ENCODE measurements at places on chromosomes 6 and 20.
A peak's percentile ranks its signal among the peaks of the same experiment; 100 is the strongest.

DNA sequence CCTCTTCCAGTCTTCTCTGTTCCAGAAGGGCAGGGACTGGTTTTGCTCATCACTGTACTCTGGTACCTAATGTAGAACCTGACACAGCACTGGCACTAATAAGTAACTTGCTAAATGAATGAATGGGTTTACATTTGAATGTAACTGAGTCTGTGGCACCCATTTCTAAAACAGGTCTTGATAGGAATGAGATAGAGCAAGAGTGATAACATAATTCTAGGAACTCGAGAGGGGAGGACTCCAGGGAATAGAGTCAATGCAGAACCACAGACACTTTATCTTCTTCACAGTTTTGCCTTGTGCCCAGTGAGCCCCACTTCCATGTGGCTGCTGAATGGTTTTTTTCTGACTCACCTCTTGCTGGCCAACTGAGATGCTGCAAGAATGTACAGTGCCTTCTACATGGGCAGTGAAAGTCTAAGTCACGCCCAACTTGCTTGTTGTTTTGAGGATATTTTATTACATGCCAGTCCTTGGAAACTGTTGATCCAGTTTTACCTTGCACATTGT, 61.1 kb downstream of the TBC1D7 start:
- DNase-seq = no peak

DNA sequence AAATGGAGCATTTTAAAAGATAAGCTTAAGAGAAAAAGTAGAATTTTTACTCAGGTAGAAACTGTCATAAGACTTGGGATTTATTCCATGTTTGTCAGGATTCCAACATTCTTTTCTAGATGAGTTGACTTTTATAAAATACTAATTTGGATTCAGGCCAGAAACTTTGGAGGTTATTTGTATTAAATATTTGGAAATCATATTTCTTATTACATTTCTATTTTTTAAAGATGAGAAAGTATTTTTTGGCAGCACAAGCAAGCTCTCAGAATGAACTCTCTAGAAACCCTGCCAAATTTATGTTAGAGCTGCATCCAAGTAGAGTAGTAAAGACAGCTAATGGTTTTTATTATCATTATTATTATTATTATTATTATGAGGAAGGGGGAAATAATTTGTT, 1014.9 kb upstream of the GJE1 start:
- DNase-seq = no peak

- no peak for DNase-seq
Observed at GRCh38 chr20:44297721-44298120, 13.3 kb downstream of the FITM2 start.

DNA sequence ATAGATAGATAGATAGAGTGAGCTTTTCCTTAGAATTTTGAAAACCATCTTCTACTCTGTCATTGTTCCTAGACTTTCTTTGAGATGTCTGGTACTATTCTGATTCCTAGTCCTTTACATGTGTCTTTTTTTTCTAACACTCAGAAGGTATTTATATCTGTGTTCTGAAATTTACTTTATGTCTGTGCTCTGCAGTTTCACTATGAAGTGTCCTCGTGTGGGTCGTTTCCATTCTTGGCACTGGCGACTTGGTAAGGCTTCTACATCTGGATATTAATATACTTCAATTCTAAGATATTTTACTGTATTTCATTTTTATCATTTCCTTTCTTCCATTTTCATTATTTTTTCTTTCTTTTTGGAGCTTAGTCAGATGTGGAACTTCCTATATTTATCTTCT, 87.0 kb downstream of the FHL5 start:
- peak; percentile 13 for DNase-seq

DNA sequence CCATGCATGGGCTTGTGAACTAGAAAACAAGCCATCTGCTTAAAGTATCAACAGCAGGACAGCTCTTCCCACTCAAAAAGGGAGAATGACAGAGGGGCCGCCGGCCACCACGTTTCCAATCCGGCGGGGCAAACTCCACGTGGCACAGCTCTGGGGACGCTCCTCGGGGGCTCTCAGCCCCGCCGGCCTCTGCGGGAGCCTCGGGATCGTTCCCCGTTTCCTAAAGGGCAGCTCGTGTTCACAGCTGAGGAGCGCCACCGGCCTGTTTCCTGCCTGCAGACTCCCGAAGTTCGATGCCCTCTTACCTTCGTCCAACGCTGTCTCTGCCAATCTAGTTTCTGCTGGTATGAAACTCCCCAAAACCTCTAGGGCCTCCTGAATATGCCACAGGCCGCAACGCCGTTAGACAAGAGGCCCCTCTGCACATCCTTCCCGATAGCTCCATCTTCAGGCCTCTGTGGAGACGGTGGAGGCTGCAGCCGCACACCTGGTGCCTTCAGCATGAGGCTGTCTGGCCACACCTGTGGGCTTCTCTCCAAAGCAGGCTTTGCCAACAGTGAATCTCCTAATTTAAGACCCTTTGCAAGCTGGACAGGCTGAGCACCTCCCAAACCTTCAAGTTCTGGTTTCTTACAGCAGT, 46.5 kb downstream of the KCNQ2 start:
- no peak for DNase-seq

GRCh38 chr20:47531458-47531857, 29.8 kb downstream of the NCOA3 start:
- DNase-seq = no peak

DNA sequence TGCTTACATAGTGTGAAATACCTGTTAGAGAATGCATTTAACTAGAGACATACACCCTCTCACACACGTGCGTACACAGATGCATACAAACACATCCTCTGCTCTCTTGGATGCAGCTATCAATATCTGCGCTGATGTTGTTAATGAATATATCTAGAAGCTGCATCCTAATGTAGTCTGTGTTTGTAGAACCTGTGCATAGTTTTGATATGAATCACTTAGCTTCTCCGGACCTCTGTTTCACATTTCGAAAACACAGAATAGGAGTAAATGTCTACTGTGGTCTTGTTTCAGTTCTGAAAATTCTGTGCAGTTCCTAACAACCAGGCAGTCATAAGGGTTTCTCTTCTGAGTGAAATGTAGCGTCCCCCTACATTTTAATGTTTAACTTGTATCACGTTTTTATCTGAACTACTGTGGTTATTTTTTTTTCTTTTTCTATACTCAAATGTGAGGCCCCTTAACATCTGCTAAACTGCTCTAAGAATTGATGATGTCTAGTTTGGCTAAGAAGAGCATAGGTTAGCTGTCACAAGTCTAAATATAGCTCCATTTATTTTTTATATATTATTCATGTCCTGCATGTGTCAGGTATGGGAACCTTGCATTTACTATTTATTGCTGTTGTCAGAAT, 254.5 kb downstream of the TMEM242 start:
- DNase-seq = peak; percentile 64

- no peak for DNase-seq
Observed at GRCh38 chr6:151205721-151206600, 33.8 kb upstream of the AKAP12 start.

DNA sequence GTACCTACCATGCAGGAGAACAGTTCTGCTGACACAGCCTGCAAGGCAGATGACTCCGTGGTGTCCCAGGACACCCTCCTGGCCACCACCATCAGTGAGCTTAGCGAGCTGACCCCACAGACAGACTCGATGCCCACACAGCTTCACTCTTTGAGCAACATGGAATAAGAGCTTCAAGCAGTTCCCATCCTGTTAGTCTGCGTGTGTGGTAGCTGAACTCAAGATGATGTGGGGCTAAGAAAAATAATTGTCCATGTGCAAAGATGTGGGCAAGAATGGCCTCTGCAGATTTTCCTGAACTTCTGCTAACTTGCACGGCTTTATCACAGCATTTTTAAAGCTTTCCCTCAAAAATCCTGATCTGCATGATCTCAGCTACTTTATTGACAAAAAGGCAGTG, 8.3 kb downstream of the GZF1 start:
- no peak for DNase-seq

DNA sequence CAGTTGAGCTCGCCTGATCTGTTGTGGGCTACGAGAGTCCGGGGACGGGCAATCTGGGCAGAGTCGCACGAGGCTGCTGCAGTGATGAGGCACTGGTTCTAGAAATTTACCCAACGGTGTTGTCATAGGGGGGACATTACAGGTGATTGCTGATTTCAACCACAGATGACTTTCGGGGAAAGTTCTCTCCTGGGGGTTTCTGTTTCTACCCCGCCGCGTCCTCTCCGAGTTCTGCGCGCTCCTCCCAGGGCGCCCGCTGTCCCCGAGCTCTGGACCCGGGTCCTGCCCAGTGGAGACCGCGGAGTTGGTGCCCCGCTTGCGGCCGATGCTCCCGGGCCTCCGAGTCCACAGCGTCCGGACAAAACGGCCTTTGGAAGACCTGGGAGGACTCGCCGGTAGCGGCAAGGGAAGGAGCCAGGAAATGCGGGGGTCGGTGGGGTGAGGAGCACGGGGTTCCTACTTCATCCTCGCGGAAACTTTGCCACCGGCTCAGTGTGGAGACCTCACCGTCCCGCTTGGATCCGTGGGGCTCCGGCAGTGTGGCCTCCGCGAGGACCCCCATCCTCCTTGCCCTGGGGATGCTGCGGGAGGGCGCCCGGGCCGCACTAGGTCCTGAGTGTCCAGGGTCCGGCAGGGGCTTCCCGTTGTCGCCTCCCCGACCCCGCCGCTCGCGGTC, 12.3 kb upstream of the RAET1L start:
- no peak for DNase-seq

- no peak for DNase-seq
Observed at GRCh38 chr6:16146028-16146427, 17.1 kb downstream of the MYLIP start.

Data from GM13977 (cell line).